Urinary bladder (tissue), 4 donors: ENCODE measurements at places on chromosomes 1 and 21.
A peak's percentile ranks its signal among the peaks of the same experiment; 100 is the strongest.

DNA sequence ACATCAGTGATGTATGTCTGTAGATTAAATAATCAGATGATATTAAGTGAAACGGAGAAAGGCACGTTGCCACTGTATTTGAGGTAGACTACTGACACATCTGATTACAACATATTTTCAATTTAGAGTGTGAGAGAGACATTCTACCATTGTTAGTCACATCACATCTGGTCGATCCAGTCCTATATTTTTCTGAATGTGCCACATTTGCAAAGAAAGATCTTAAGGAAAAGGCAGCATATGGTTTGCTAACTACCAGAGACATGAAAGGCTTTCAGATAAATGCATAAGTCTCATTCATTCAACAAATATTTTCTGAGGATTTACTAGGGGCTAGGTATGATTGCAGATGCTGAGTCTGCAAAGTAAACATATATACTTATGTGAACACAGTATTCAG is 114.3 kb upstream of the RUNX1 start:
- DNase-seq, result no peak

GRCh38 chr21:35562876-35563275 is 497.4 kb downstream of the SETD4 start:
- DNase-seq, result no peak

DNA sequence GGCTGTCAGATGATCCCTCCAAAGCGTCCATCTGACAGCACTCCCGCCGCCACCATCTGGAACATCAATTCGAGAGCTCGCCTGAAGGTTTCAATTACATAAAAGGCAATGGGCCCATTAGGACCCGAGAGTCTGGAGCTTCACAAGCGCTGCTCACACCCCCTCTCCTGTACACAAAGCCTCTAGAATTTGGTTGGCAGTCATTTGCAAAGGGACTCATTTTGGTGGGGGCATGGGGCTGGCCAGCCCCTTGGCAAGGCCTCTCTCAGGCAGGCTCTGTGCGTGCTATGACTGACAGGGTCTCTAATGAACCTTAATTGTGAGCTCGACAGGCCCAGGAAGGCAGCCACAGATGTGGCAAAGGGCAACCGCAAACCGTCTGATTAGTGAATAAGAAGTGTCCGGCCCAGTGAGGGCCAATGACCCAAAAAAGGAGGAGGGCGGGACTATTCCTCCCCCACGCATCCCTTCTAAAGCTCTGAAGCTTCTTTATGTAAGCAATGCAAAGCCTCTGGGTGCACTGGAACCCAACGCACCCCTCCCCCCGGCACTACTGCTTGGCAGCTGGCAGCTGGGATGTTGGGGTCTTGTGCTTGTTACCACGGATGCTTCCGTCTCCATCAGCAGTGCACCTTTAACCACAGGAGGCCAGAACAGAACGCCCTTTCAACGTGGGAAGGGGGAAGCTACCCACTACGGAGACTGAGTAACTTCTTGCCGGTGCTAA is 79.4 kb downstream of the CAPZB start:
- DNase-seq, result no peak

DNA sequence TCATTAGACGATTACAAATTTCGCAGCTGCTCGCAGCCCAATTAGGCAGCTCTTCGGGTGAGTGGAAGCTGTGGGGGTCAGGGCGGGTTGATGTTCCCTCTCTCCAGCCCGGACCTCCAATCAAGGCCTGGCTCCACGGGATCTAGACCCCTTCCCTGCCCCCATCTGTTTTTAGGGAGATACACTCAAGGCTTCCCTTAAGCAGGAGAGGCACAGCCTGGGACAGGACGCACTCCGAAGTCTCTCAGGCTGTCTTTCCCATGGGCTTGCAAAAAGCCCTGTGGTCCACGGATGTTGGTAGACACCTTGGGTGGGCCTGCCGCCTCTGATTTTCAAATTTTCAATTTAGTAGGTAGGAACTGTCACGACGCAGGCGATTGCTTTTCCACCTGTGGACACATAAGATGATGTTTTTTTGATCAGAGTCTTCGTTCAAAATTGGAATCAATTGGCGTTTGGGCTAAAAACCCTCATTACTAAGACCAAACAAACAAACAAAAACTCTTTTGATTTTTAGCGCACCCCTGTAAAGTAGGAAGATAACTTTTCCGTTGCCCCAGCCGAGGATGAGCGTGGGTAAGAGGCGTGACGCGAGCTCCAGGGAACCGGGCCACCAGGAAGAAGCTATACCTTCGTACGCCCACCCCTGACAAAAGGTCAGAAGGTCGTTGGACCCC is 2.5 kb upstream of the LHX8 start:
- DNase-seq, result no peak

GRCh38 chr21:15333951-15334350 is 269.2 kb upstream of the NRIP1 start:
- DNase-seq, result no peak

- DNase-seq, result no peak
These were observed 12.4 kb upstream of the ATP1A1 start for GRCh38 chr1:116360429-116361173.

DNA sequence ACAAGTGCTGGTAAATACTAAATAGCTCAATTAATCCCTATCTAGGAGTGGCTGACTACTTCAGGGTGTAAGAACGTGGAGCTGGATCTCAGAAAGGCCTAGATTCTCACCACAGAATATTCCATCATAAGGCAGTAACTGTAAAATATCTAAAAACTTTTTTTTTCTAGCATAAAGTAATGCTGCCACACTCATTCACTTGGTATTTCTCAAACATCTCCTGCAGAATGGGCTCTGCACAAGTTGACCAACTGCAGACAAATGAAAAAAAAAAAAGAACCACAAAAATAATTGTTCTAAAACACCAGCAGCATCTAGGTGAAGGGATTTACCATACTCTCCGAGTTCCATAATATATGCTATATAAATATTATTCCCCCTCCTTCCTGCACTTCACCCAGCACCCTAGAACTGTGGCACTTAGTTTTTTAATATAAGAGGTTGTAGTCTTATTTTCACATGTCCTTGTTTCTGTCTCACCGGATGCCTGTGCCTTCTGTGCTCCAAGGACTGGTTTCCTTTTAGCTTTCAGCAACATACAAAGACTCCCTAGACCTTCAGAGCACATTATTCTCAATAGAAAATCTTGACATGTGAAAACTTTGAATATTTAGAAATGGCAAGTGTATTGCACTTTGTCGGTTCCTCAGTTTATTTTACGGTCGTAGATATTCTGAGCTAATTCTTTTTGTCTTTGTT is 8.9 kb downstream of the VSIG8 start:
- no peak for DNase-seq

DNA sequence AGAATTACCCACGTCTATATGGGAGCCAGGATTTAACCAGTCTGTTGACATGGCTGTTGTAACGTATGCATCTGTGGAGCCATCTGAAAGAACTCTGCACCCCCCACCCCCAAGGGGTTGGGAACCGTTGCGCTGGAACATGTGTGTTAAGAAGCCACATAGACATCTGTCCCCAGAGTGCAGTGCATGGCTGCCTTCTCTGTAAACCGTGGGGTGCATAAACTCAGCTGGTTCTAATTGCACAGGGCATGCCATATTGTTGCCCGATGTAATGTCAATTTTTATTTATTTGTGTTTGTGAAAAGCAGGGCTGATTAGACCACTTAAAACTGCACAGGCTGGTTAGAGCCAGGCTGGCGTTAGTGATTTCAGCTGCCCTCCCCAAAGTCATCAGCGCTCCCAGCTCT is 70.1 kb upstream of the ROR1 start:
- no peak for DNase-seq

GRCh38 chr1:154944401-154945159 is 8.1 kb upstream of the PMVK start:
- DNase-seq, result no peak

DNA sequence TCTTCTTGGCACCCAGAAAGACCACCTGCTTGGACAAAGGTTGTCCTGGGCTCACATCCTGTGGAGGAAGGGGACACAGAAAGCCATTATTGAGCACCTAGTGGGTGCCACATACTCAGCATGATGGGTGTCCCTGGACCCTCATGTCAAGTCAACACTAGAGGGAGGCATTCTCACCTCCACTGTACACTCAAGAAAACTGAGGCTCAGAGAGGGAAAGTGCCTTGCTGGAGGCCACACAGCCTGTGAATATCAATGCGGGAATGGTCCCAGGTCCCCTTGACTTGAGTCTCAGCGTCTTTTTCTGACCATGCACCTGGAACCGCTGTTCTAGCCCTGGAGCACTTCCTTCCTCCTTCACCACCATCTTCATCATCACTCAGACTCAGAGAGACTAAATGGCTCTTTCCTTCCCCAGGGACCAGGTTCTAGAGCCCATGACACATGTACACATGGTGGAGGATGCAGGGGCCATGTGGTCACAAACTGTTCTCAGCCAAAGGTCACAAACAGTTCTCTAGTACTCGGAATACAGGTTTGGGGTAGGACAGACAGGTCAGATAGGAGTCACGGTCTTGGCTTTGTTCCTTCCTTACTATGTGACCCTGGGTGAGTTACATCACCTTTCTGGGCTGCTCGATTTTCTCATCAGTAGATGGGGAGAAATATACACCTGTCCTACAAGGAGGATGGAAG is 89.2 kb upstream of the WNT4 start:
- no peak for DNase-seq

DNA sequence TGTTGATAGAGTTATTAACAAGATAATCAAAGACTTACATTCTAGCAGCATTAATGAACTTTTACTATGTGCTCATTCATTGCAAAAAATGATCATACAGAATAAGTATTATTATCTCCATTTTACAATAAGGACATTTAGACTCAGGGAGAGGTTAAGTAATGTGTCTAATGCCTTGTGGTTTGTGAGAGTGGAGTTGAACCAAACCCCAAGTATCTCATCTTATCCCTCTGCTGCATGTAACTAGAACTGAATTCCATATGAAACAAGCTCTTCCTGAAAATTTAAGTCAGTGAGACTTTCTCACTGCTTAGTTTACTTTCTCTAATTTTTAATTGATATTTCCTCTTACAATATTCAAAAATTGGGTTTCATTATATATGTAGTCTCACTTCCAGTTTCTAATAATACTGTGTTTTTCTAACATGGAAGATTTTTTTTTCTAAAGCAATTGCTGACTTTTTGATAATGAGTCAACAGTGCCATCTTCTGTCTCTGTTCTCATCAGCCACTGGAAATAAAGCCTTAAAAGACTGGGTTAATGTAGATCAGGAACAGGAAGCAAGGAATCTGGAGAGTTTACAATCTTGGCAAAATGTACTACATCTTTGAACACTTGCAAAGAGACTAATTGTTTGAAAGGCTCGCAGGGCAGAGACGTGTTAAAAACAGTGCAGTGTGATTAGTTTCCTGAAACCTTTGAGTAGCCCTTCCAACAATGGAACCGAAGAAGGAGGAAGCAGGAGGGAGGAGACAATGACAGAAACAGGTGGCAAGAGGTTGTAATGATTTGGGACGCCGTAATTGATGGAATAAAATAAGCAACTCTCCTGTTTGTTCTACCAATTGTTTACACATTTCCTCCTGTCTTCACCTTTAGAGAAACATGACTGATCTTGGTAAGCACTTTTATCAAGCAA is 567.6 kb downstream of the MRPL39 start:
- DNase-seq, result peak; percentile 37
